ENCODE measurements at places on chromosomes 13 and 19.
A peak's percentile ranks its signal among the peaks of the same experiment; 100 is the strongest.

DNA sequence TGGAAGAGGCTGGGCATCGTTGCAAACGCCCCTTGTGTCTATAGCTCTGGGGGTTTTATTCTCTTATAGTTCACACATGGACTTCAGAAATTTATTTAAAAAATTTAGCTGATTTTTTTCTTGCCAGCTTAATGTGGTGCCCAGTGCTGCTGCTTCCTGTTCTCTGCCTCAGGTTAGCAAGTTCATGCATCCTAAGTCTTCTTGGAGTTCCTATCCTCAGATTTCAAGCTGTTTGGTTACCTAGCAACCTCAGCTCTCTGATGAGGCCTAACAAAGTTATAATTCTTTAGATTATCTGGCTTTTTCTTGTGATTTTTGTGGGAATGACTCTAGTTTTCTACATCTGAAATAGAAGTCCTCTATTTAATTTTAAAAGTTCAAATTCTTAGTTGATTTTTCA lies 250.9 kb downstream of the MAB21L1 start:
- H3K27ac ChIP-seq = no peak overlapping the region
- H3K27me3 ChIP-seq = no peaks in the 10 kb centered on the region
- H3K36me3 ChIP-seq = no peaks in the 10 kb centered on the region

GRCh38 chr13:25699600-25699999 lies 327.8 kb downstream of the ATP8A2 start:
- no peak overlapping the region for H3K4me3 ChIP-seq
- H3K27ac ChIP-seq = no peak overlapping the region
- H3K36me3 ChIP-seq = no peaks in the 10 kb centered on the region
- DNase-seq = no peak
- no peaks in the 10 kb centered on the region for H3K27me3 ChIP-seq

DNA sequence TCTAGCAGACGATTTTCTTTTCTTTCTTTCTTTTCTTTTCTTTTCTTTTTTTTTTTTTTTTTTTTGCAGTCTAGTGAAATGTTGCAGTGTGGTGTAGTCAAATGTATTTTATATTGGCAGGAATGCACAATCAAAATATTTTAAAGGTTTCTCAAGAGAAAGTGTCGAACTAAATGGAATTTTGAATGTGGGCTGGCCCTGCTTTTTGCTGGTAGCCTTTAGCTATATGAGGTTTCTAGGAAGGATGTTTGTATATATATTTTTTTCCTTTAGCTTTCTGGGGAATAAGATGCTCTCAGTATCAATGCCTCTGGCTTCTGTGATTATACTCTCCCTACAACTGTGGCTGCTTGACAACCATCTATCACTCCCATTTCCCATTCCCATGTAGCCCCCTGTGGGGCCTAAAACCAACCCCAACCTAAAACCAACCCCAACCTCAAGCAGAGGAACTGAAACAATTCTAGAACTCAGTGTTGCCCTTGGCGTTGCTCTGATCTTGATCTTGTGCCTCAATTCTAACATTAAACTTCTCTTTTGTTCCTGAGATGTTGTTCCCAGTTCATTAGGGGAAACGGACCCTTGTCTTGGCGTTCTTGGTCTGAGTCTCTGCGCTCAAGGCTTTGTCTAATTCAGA lies 27.1 kb downstream of the CYSLTR2 start:
- no peak overlapping the region for H3K4me3 ChIP-seq
- no peaks in the 10 kb centered on the region for H3K4me1 ChIP-seq
- no peaks in the 10 kb centered on the region for H3K27me3 ChIP-seq
- no peaks in the 10 kb centered on the region for H3K36me3 ChIP-seq
- H3K27ac ChIP-seq = no peak overlapping the region

GRCh38 chr19:14460935-14461334 lies 14.2 kb downstream of the PTGER1 start:
- DNase-seq = no peak
- no peaks in the 10 kb centered on the region for H3K4me1 ChIP-seq
- H3K36me3 ChIP-seq = peaks cover 37% of the 10 kb centered on the region

DNA sequence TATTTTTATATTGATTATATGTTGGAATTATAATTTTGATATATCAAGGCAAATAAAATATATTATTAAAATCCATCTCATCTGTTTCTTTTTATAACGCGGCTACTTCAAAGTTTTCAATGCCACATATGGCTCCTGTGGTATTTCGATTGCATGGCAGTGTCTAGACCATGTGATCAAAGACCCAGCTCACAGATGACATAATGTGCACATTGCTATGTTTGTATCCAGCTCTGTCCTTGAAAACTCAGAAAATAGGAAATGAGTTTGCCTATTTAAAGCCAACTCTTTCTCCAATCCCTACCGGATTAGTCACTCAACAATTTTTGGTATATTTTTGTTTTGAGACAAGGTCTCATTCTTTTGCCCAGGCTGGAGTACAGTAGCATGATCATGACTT lies 26.2 kb downstream of the TMTC4 start:
- H3K4me3 ChIP-seq = no peak overlapping the region
- H3K4me1 ChIP-seq = no peaks in the 10 kb centered on the region
- DNase-seq = no peak
- H3K27me3 ChIP-seq = no peaks in the 10 kb centered on the region
- H3K36me3 ChIP-seq = peaks cover 26% of the 10 kb centered on the region
- H3K27ac ChIP-seq = no peak overlapping the region

DNA sequence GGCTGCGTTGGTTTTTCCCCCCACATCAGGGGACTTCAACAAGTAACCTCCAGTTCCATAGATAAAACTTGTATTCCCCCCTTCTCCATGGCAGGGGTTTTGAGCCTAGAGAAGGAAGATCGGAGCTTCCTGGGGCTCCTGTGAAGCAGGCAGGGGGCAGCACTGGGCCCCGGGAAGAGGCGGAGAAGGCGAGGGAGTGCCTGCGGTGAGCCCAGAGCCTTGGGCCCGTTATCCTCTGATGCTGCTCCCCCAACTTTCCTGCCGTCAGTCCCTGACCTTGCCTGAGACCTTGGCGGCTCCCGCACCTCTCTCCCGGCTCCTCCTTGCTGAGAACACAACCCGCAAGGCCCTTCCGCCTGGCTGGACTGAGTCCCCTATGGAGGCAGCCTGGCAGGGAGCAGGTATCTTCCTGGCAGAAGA lies 2.5 kb downstream of the LIPE start:
- H3K27me3 ChIP-seq = peaks cover 26% of the 10 kb centered on the region
- no peak overlapping the region for H3K4me3 ChIP-seq
- H3K27ac ChIP-seq = no peak overlapping the region

GRCh38 chr19:51799774-51800472 lies 5.0 kb downstream of the FPR3 start:
- no peak overlapping the region for H3K27ac ChIP-seq
- DNase-seq = no peak
- H3K36me3 ChIP-seq = no peaks in the 10 kb centered on the region

- H3K27me3 ChIP-seq = no peaks in the 10 kb centered on the region
- no peaks in the 10 kb centered on the region for H3K4me1 ChIP-seq
- peak; percentile 10 for DNase-seq
Measured at GRCh38 chr19:31952693-31953092, 392.7 kb upstream of the ZNF507 start.

- H3K36me3 ChIP-seq = no peaks in the 10 kb centered on the region
- no peaks in the 10 kb centered on the region for H3K27me3 ChIP-seq
- H3K4me1 ChIP-seq = no peaks in the 10 kb centered on the region
- no peak overlapping the region for H3K4me3 ChIP-seq
Measured at GRCh38 chr13:61546413-61546812, 130.8 kb upstream of the PCDH20 start.

DNA sequence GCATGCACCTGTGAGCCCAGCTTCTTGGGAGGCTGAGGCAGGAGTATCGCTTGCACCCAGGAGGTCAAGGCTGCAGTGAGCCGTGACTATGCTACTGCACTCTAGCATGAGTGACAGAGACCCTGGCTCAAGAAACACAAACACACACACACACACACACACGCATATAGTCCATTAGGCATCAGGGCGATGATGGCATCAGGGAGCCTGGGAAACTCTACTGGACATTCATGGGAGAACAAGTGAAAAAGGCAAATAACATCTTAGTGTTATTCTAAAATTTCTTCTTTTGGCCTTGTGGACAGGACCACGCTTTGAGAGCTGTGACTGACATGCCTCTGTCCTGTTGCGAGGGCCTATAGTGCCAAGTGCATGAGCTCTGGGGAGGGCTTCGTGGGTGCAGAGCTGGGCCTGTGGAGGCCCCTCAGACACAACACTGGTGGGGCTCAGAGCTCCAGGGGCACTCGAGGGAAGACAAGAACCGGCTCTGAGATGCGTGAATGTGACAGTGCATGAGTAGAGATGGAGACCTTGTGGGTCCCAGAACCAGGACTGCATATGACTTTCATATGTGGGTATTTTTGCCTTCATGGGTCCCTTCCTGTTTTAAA lies 8.0 kb upstream of the USF2 start:
- no peaks in the 10 kb centered on the region for H3K27me3 ChIP-seq
- H3K4me3 ChIP-seq = no peak overlapping the region

DNA sequence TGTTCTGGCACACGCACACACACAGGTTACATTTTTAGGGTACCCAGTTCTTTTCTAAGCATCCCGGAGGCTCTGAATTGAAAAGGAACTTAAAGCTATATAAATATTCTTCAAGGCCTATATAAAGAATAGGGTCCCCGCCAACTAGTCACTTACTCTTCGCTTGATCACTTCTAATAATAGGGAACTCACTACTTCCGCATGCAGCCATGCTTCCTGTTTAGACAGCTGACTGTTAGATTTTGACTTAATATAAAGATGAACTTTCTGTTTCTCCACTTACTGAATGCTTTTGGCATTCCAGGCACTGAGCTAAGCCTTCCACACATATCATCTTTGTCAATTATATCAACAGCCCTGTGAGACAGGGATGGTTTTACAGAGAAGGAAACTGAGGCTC lies 259.6 kb downstream of the TSHZ3 start:
- no peaks in the 10 kb centered on the region for H3K4me1 ChIP-seq
- no peak overlapping the region for H3K27ac ChIP-seq
- H3K36me3 ChIP-seq = no peaks in the 10 kb centered on the region
- no peaks in the 10 kb centered on the region for H3K27me3 ChIP-seq

GRCh38 chr13:98643479-98643878 lies 66.6 kb upstream of the STK24 start:
- no peaks in the 10 kb centered on the region for H3K36me3 ChIP-seq
- H3K4me1 ChIP-seq = no peaks in the 10 kb centered on the region

- H3K4me1 ChIP-seq = peaks cover 10% of the 10 kb centered on the region
- H3K27ac ChIP-seq = no peak overlapping the region
- no peaks in the 10 kb centered on the region for H3K27me3 ChIP-seq
- H3K36me3 ChIP-seq = no peaks in the 10 kb centered on the region
Measured at GRCh38 chr19:13079542-13079986, 23.1 kb downstream of the LYL1 start.

GRCh38 chr19:29542776-29543175 lies 17.0 kb downstream of the VSTM2B start:
- DNase-seq = no peak
- H3K36me3 ChIP-seq = no peaks in the 10 kb centered on the region
- no peaks in the 10 kb centered on the region for H3K4me1 ChIP-seq
- no peak overlapping the region for H3K4me3 ChIP-seq

- H3K27ac ChIP-seq = no peak overlapping the region
- H3K27me3 ChIP-seq = no peaks in the 10 kb centered on the region
- H3K4me1 ChIP-seq = peaks cover 14% of the 10 kb centered on the region
- DNase-seq = no peak
Measured at GRCh38 chr13:59533561-59534555, 629.9 kb downstream of the DIAPH3 start.

DNA sequence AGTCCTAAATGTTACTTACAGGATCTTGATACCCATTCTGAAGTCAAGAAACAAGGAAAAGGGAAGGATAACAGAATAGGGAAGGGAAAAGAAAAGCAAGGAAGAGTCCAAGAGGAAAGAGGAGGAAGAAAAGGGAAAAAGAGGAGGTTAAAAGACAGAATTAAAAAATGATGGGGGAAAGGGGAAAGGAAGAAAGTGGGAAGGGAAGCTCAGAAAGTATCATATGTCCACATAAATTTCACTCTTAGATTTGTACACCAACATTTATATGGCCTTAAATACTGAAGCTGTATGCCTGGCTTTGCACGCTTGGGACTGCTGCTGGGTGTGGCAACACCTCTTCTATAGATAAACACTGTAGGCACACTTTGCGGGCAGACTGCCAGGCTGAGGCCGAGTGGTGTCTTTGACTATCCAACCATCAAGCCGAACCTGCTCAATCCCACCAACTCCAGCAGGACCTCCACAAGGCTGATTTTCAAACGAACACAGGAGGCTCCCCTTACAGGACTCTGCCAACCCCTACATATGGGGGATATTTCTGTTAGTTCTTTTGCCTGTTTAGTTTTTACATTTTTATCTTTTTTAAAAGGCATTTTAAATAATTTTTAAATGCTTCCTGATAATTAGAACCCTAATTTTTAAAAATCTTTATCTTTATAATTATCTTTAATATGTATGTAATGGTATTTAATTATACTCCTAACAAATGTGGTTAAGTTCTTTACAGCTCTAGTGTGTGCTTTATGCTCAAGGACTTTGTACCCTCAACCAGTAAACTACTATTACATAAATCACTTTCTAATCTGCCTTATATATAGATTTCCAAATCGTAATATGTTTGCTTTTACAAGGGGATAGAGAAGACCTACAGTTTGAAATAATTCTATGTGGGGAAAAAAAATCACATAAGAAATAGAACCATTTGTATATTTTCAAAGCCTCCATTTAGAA lies 154.2 kb downstream of the DIAPH3 start:
- no peak overlapping the region for H3K27ac ChIP-seq
- peaks cover 87% of the 10 kb centered on the region for H3K36me3 ChIP-seq
- DNase-seq = no peak
- no peak overlapping the region for H3K4me3 ChIP-seq
- peaks cover 4% of the 10 kb centered on the region for H3K4me1 ChIP-seq
- H3K27me3 ChIP-seq = no peaks in the 10 kb centered on the region

DNA sequence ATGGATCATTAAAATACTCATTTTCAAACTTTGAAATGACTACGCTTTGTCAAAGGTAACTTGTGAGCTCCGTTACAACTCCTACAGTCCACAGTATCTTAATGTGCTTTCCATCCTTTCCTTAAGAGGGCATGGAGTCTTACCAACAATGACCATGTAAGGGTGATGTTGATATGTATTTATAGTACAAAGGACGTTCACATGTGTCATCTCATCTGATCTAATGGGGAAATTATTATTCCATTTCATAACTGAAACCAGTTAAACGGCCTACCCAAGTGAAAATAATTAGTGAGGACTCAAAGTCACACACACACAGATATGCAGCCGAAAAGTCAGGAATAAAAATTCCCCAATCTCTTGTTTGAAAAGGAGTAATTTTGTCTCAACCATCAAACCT lies 9.6 kb downstream of the USP12 start:
- H3K4me1 ChIP-seq = no peaks in the 10 kb centered on the region
- no peaks in the 10 kb centered on the region for H3K27me3 ChIP-seq
- no peak overlapping the region for H3K4me3 ChIP-seq
- H3K27ac ChIP-seq = no peak overlapping the region
- no peak for DNase-seq

DNA sequence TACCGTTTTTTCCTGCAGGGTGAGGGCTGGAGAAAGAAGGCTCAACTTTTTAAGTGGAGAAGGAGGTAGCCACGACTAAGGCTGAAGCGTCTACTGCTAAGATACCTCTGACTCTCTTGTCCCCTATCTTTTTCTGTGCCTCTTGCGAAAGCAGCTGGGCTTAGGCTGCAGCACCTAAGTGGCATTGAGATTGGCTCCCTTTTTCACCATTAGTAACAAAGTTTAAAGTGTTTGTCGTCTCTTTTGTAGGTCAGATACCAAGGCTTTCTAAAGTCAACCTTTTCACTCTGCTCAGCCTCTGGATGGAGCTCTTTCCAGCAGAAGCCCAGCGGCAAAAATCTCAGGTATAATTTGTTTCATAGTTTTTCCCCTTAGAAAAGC lies 887 bp downstream of the CDADC1 start:
- no peaks in the 10 kb centered on the region for H3K27me3 ChIP-seq
- no peak overlapping the region for H3K27ac ChIP-seq
- peaks cover 7% of the 10 kb centered on the region for H3K4me1 ChIP-seq
- H3K36me3 ChIP-seq = no peaks in the 10 kb centered on the region
- no peak for DNase-seq
- peak overlapping the region; percentile 97 for H3K4me3 ChIP-seq
